Breast epithelium (tissue), 4 donors: ENCODE measurements at places on chromosomes 2 and 18. TPM values are rescaled to one million over a fixed set of nuclear protein-coding genes. Genes with fewer than 3 reads are reported as not detected.

- no peaks in the 10 kb centered on the region for H3K4me1 ChIP-seq
- DNase-seq = no peak
- no peak overlapping the region for H3K4me3 ChIP-seq
- no peak overlapping the region for H3K27ac ChIP-seq
- no peaks in the 10 kb centered on the region for H3K36me3 ChIP-seq
Observed at GRCh38 chr2:161273038-161273760, 35.0 kb upstream of the PSMD14 start.

GRCh38 chr2:120943403-120944034 lies 207.9 kb downstream of the GLI2 start:
- no peaks in the 10 kb centered on the region for H3K36me3 ChIP-seq
- DNase-seq = no peak
- H3K27me3 ChIP-seq = no peaks in the 10 kb centered on the region
- no peak overlapping the region for H3K4me3 ChIP-seq
- H3K4me1 ChIP-seq = no peaks in the 10 kb centered on the region
- H3K27ac ChIP-seq = no peak overlapping the region

GRCh38 chr18:51603111-51603510 lies 405.6 kb upstream of the MEX3C start:
- DNase-seq = no peak
- H3K4me1 ChIP-seq = no peaks in the 10 kb centered on the region
- no peak overlapping the region for H3K4me3 ChIP-seq
- no peaks in the 10 kb centered on the region for H3K36me3 ChIP-seq
- H3K27me3 ChIP-seq = no peaks in the 10 kb centered on the region

DNA sequence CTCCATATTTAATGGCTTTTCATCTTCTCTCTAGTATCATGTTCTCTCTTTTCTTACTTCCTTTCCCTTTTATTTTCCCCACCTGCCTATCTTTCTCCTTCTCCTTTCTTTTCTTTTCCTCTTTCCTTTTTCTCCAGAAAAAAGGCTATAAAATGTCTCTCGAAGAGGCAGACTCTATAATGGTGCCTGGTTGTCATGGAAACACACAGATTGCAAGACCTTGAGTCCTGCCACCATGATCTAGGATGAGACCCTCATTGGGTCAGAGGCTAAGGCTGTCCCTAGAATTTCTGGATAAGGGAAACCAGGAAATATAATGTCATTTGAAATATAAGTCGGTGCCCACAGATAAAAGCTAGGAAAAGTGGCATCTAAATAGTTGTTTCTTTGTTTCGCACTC lies 36.5 kb upstream of the LHCGR start:
- DNase-seq = no peak
- H3K4me1 ChIP-seq = no peaks in the 10 kb centered on the region
- no peaks in the 10 kb centered on the region for H3K27me3 ChIP-seq
- H3K4me3 ChIP-seq = no peak overlapping the region

GRB14 gene
- 4.6 TPM for total RNA-seq

GRCh38 chr2:222671259-222672067 lies at the start of gene MOGAT1:
MOGAT1 (plus strand) TSS chr2:222671658; CDS start chr2:222671786, 128 bp downstream.
- no peaks in the 10 kb centered on the region for H3K4me1 ChIP-seq
- no peak for DNase-seq
- no peaks in the 10 kb centered on the region for H3K36me3 ChIP-seq
- H3K4me3 ChIP-seq = peak within 1 kb of the TSS; percentile 32
- H3K27me3 ChIP-seq = no peaks in the 10 kb centered on the region

DNA sequence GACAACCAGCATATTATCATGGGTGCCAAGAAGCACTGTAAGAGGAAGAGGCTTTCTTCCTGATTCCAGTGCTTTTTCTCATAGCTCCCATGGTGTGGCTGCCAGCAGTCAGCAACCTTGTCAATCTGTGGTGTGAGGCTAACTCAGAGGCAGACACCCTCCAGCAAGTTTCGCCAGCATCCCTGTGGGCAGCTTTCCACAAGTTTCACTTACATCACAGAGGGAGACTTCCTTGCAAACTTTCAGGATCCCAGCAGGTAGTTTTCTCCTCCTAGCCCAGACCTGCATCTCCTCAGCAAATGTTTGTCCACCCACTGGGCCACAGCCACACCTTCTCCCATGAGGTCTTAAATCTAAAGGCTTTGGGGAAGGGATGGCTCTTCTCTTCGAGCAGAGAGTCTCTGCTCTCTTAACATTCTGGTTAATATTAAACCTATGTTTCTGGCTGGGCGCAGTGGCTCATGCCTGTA lies 9.1 kb downstream of the DNAH7 start:
- no peak overlapping the region for H3K27ac ChIP-seq
- H3K4me1 ChIP-seq = no peaks in the 10 kb centered on the region
- H3K4me3 ChIP-seq = no peak overlapping the region
- no peaks in the 10 kb centered on the region for H3K27me3 ChIP-seq
- H3K36me3 ChIP-seq = no peaks in the 10 kb centered on the region
- DNase-seq = no peak

TBR1 gene
- total RNA-seq = not detected

ZNF385B gene
- 8.8 TPM for total RNA-seq

CASP8 gene
- total RNA-seq = 21.3 TPM

DNA sequence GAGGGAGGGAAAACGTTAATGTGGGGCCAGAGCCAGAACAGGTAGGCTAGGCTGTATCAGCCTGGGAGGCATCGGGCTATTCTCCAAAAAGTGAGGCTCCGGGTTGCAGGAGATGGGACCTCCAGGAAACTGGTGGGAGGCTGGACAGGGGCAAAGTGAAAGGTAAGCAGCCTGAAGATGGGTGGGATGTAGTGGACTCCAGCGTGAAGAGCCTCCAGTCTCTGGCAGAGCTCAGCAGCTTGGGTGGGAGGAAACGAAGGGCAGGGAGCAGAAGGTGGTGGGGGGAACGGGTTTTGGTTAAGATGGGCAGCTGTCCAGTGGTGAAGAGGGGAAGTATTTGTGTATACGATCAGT lies 3.1 kb upstream of the EMX1 start:
- H3K27ac ChIP-seq = no peak overlapping the region
- H3K36me3 ChIP-seq = no peaks in the 10 kb centered on the region
- H3K27me3 ChIP-seq = peaks cover 16% of the 10 kb centered on the region
- peaks cover 17% of the 10 kb centered on the region for H3K4me1 ChIP-seq
- no peak overlapping the region for H3K4me3 ChIP-seq
